ENCODE measurements at places on chromosomes 2 and 18.

DNA sequence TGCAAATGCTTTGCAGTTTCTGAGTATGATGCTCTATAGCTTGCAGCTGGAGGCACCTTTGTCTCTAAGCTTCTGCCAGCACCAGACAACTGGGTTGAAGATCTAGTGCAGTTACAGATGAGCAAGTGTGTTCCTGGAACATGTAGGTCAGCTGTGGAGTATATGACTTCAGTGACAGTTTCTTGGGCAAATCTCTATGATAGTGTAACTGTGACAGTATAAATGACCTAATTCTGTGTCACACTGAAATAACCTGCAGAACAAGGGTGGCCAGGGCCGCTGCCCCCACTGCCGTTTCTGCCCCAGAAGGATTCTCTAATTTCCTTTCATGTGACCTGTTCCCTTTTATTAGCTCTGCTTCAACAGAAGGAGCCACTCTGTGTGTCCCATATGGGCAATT is 145.3 kb upstream of the DAPL1 start:
- DNase-seq: no peak

DNA sequence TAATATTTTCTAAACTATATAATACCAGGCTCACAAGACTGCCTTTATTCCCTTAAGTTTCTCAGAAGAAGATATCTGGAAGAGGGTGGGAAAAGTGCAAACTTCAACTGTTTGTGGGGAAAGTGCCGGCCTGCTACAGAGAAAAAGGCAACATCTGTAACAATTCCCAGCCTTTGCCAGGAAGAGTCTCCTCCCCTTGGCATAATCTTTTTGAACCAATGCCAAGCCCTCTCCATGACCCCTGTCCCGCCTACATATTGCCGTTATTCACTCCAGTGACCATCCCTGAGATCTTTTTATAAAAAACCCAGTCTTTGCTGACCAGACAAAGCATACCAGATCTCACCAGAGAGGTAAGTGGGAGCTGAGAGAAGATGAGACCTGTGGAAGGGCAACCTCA is at the start of gene REG3G:
Gene REG3G, plus strand, starts transcription at position 282 of the 400 bp plus-strand sequence. CDS start 392 bp downstream, outside the sequence.
- DNase-seq: no peak

DNA sequence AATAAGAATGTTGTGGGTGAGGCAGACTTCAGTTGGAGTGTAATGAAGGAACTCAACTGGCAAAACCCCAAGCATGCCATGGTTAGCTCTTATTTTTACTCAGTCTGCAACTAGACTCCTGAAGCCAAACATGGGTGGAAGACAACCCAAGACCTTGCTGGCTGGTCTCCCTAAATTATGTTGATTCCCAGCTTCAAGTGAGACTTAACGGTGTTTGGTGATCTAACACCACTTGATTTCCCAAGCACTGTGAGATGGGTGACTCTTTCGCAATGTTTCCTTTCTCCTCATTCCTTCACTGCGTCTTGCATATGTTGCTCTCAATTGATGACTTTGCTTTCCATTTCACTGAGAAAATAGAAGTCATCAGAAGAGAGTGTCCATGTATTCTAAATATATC is 693.1 kb downstream of the DCC start:
- no peak for DNase-seq

DNA sequence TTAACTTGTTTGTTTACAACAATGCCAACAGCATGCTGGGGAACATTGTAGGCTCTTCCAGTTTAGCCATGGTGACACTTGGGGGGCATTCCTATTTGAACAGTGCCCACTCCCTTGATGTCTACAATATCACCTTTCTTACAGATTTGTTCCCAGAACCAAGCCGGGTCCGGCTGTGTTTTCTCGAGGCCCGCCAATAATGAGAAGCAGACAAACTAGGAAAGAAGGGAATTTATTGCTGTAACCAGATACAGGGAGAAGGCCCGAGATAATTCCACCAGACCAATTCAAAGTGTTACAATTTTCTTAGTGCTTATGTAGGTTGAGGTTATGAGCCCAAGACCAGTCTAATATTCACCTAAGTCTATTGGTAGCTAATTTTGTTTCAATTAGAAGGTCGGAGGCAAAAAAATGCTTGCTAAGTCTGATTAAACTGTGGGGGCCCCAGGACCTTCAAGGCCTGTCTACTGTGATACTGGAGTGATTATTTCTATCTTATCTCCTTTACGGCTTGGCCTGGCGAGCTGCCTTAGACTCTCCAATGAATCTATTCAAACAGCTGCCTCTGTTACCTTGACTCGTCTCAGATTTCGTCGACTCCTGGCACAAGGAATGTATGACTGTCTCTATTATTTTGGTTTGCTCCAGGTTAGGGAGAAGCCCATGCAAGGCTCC is 59.1 kb upstream of the PSME4 start:
- DNase-seq: no peak

DNA sequence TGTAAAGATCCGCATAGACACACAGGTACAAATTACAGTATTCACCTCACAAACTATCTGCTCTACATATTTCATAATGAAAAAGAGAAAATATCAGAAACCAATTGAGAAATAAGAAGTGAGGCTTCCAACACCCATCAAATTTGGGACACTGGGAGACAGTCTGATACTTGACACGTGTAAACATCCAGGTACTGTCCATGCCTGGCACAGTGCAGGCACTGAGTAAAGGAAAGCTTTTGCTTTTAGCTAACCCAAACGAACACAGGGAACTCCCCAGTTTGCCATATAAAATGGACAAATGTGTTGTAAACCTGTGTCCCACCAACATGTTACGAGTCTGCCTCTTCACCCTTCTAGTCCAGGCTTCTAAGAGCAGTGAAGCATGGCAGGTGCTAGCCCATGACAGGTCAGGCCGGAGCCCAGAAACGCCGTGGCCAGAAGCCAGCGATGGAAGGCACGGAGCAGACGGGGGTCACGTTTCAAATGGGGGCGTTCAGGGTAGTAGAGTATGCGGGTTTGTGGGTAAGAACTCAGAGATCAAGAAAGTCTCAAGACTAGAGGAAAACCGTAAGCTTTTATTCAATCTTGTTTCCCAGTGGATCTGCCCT is 27.0 kb downstream of the CDH2 start:
- DNase-seq: no peak

GRCh38 chr18:34039611-34040010 is 185.1 kb downstream of the NOL4 start:
- DNase-seq: no peak

GRCh38 chr2:235716875-235717496 is 223.1 kb downstream of the AGAP1 start:
- DNase-seq: no peak

DNA sequence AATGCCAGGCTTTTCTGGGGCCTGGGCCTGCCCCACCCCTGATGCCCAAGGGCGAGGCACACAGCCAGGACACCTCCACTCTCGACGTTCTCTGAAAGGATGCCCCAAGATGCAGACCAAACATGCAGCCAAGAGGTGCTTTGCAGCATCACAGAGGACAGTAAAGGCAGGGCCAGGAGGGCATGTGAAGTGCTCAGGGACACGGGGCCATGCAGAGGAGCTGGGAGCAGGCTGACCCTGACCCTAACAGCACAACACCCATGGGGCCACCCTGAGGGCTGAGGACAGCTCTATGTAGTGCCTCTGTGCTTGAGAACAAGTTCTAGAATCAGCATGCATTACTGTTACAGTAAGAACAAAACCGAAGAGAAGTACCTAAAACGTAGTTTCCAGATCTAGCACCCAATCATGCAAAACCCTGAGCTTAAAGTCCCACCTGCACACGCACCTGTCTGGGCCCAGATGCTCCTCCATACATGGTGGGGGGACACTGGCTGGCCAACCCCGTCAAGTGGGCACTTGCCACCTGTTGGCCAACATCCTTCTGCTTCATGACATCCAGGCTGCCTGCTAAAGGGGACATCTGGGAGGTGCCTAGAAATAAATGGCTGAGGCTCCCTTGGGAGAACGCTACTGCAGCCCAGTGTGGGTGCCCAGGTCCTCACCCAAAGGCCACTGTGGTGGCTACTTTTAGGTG is 15.4 kb downstream of the HS6ST1 start:
- DNase-seq: no peak

DNA sequence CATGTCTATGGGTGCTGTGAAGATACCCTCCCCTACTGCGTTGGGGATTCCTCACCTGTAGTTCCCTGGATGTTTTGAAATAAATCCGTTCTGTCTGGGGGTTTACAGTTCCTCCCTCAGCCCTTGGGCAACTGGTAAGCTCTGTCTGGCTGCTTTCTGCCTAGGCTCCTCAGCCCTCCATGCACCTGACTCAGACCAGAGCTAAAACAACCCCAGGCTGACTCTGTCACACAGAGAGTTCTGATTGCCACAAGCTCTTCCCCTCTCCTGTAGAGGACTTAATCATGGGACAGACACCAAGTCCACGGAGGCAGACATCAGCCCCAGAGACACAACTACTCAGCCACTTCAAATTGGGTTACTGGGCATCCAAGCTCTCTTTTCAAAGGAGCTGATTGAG is 6.3 kb downstream of the VIT start:
- DNase-seq: no peak

- no peak for DNase-seq
Measured at GRCh38 chr2:118580651-118581050, 266.8 kb downstream of the EN1 start.

- no peak for DNase-seq
Measured at GRCh38 chr18:21074336-21075323, 37.0 kb downstream of the ROCK1 start.

- DNase-seq: no peak
Measured at GRCh38 chr18:12776821-12777471, 74.1 kb downstream of the PSMG2 start.

DNA sequence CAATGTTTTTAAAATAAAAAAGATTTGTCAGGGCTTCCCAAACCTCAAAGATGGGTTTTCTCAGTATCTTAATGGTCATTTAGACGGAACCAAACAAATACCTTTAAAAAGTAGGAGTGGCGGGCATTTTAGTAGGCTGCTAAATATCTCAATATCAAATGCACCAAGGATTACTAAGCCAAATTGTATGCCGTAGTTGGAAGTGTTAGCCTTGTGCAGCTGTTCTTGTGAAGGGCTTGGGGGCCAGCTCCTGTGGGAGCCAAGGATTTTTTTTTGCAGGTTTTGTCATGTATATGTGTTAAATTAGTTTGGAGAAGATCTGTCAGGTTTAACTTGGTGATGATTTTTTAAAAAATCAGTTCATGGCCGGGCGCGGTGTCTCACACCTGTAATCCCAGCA is 52.1 kb downstream of the ACTR2 start:
- no peak for DNase-seq

DNA sequence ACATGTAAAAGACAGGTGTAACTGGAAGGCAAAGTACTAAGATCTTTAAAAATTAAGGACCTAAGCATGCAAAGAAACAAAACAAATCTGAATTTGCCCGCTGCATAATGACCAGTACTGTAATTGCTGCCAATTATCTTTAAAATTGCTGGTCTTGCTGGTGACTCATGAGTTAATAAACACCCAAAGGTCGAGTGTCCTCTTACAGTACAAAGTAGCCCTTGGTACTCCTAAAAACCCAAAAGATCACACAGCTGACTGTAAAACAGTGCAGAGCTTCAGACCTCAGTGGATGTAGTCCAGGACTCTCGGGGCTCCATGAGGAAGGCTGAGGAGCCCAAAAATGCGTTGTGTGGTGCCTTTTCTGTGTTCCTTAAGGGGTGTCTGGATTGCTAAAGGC is 308.7 kb downstream of the CNTNAP5 start:
- no peak for DNase-seq

DNA sequence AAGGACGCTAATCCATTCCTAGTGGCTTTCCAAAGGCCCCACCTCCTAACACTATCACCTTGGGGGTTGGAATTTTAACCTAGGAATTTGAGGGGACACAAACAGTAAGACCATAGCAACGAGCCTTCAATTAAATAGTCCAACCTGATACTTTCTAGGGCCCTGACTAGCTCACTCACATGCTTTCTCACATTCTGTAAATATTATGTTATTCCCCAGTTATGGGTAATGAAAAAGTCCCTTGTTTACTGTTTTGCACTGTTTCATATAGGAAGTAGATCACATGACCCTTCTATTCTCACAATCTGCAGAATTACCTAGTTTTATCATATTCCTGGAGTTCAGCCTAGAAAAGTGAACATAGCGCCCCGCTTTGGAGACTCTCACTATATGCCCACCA is 1212.1 kb upstream of the ACVR2A start:
- DNase-seq: no peak

- DNase-seq: no peak
Measured at GRCh38 chr2:2662037-2662846, 331.2 kb upstream of the MYT1L start.

DNA sequence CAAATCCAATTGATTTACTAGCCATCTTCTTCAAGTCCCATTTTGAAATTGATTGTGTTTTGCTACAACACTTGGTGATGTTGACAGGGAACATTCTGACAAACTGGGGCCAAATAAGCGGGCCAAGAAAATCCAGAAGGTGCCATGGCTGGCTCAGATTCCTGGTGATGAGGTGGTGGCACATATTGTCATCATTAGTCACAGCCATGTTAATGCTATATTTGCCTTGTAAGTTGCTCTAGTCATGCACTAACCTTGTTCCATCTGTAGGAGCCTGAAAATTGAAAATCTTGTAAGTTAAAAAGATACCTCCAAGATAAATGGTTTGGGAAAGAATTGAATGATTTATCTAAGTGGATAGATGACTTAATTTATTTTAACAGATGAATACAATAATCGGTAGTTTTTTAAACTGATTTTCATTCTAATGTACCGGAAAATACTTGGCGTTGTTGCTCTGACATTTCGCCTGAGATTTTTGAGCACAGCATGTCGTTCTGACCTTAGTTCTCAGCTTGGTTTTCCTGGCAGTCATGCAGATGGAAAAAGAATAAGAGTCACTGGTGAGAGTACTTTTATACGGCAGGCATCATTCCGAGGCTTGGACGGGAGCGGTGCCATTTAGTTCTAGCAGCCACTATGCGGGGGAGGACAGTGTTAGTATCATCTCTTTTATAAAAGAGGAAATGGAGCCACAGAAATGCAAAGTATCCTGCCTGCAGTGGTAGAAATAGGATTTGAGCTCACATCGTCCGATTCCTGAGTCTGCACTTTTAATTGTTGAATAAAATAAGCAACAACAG is 133.9 kb downstream of the ZNF532 start:
- no peak for DNase-seq

DNA sequence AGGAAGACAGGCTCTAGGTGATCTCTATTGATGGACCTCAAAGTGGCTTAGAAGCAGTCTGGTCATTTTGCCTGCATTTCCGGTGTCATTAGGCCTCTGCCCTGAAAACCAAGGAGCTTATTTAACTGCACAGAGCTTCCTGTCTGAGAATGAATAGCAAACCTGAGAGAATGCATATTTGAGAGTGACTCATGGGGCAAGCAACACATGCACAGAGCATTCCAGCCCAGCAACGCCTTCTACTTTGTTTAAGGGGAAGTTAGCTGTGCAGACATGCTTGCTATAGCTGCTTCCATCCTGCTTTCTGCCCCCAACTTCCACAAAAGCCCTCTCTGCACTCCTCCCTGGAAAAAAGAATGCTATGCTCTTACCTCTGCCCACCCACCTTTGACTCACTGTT is 232.8 kb downstream of the GRB14 start:
- DNase-seq: no peak

GRCh38 chr18:67665266-67665665 is 148.7 kb upstream of the DSEL start:
- DNase-seq: no peak

Measured in substantia nigra (tissue), 51 donors.